ENCODE measurements at places on chromosomes 6 and 20.

- DNase-seq, result no peak
Observed at GRCh38 chr6:140397106-140397505, 1022.7 kb upstream of the CITED2 start.

- DNase-seq, result no peak
Observed at GRCh38 chr20:19947611-19948264, 69.4 kb upstream of the NAA20 start.

DNA sequence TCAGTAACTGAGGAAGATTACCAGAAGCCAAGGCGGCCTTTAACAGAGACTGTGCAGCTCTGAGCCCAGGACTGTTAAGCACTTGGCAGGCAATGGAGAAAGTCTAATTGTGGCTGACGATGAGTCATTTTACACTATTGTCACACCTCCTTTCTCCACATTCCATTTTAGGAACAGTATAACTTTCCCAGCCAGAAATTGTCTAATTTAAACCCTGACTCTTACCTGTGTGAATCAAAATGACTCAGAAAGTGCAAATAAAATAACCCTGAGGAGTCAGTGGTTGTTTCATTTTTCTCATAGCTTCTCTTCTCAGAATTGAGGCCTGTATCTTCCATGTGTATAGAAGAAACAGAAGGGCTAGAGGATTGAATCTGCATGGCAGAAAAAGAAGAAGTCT lies 40.0 kb upstream of the OPN5 start:
- DNase-seq, result no peak

DNA sequence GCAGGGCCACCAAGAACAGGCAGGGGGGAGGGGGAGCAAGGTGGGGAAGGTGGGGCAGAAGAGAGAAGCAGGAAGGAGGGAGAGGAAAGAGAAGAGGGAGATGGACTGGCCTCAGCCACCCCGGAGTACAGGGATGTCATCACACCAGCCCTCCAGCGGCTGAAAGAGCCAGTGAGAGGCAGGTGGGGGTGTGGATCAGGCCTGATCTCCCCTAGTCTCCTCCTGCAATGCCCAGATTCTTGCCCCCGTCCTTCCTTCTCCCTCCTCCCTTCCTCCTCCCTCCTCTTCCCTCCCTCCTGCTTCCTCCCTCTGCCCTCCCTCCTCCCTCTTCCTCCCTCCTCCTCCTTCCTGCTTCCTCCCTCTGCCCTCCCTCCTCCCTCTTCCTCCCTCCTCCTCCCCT lies 61.5 kb downstream of the YTHDF1 start:
- no peak for DNase-seq

GRCh38 chr6:63689421-63689820 lies 53.8 kb downstream of the PHF3 start:
- DNase-seq, result no peak

GRCh38 chr6:149055195-149055899 lies 262.2 kb upstream of the TAB2 start:
- DNase-seq, result no peak

DNA sequence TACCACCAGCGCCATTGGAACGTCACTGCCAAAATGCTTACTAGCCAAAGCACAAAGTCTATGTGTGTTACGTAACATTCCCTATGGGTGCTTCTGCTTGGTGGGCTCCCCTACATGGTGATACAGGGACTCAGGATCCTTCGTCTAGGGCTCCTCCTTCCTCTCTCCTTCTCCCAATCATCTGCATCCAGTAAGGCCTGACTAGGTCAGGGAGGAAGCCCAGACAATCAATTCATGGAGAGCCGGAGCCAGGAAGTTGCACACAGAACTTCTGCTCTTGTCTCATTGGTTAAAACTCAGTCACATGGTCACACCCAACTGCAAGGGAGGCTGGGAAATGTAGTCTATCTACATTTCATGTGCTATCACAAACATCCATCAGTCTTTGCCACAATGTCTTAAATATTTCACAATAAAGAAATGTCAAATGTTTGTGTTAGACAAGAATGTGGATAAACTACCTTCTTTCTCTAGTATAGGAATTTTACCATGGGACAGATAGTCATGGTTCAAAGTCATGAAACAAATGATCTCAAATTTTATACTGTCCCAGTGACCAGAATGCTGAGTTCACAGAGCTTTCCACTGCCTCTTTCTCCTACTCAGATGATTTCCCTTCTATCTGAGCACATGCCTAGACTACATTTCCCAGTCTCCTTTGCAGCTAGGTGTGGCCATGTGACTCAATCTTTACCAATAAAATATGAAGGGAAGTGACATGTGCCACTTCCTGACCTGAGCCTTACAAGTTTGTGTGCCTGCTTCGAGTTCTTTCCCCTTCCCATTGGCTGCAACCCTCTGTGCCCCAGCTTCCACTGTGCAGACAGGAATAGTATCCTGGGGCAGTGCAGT lies 9.3 kb upstream of the KCNK15 start:
- no peak for DNase-seq

GRCh38 chr20:14609328-14610221 lies 272.2 kb upstream of the FLRT3 start:
- no peak for DNase-seq

GRCh38 chr20:5773589-5773988 lies 23.4 kb downstream of the SHLD1 start:
- no peak for DNase-seq

DNA sequence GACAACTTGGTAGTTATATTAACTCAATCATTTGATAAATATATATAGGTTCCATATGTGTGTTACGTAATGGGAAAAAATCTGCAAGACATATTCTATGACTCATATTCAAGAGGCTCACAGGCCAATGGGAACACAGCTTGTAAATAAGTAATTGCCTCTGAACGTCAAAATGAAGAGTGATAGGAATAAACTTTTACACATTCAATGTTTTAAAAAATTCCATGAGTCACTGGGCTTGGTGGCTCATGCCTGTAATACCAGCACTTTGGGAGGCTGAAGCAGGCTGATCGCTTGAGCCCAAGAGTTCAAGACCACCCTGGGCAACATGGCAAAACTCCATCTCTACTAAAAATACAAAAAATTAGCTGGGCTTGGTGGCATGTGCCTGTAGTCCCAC lies 209.4 kb upstream of the MCHR2 start:
- no peak for DNase-seq

GRCh38 chr6:63882208-63882607 lies 246.6 kb downstream of the PHF3 start:
- DNase-seq, result no peak

DNA sequence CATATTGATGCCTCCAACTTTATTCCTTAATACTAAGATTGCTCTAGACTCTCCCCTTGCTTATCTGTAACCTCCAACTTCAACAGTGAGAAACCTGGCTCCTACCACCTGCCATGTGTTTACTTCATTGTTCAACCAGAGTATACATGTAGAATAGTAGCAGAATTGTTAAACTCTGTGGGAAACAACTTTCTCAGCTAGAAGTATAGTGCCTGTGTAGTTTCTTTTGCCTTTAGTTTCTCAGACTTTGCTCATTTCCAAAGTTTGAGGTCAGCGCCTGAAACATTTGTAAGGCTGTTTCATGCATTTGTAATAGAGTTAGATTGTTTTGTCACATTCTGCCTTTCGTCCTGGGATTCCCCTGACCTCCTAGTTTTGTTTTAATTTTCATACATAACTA lies 34.9 kb upstream of the HECA start:
- no peak for DNase-seq

DNA sequence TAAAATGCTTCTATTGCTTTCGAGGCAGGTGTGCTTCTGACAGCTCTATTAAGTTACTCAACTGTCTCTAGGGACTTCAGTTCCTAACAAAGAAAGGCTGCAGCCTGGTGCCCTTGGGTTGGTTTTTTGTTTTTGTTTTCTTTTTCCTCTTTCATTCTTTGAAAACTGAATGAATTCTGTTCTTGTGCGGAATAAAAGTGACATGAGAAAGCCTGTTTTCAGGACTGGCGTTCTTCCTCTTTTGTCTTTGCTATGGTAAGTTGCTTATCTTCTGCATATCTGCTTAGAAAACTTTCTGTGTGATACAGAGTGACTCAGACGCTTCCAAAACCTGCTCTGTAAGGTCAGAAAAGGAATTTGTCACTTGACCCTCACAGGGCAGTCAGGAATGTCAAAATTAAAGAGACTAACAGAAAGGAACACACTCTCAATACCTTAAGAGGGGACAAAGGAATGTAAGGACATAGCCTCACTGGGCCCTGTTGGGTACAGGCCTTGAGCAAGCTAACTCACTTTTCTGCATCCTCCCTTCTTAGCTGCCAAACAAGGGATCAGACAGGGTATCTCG lies 56.2 kb upstream of the NHSL1 start:
- no peak for DNase-seq

DNA sequence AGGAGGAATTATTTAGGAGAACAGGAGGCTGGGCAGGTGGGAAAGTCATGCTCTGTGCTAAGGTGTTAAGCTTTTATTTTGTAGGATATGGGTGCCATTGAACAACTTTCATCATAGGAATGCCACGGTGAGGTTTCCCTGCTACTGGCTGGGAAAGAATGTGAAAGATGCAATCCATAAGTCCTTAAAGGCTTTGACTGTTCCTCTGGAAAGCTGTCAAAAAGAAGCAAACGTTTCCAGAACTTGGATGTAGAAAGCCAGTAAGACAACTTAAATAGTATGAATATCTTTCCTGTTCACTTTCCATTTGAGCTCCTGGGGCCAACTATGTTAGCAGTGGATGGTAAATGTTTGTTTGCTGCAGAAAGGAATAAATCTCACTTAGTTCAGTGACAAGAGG lies 574.4 kb downstream of the RNF144B start:
- DNase-seq, result no peak

GRCh38 chr20:40189621-40190020 lies 499.4 kb downstream of the MAFB start:
- no peak for DNase-seq

GRCh38 chr6:127342296-127342945 lies 988 bp downstream of the ECHDC1 start:
- no peak for DNase-seq

DNA sequence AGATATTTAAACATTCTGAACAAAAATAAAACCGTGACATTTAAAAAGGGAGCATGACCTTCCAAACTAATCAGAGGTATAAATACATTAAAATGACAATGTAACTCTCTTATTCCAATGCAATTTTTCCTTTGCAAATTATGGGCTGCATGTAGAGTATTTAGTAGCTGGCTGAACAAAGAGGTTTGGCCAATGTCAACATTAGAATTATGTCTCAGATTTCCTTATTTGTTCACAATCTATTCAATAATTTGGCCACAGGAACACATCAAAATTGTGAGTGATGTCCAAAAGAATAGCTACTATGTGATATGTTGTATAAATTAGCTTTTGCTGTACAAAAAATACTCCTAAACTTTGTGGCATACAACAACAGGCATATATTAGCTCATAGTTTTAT lies 580.0 kb upstream of the MARCKS start:
- no peak for DNase-seq

GRCh38 chr20:9422321-9423057 lies 91.9 kb upstream of the LAMP5 start:
- DNase-seq, result no peak

GRCh38 chr6:69378326-69378725 lies 418.5 kb downstream of the LMBRD1 start:
- no peak for DNase-seq

DNA sequence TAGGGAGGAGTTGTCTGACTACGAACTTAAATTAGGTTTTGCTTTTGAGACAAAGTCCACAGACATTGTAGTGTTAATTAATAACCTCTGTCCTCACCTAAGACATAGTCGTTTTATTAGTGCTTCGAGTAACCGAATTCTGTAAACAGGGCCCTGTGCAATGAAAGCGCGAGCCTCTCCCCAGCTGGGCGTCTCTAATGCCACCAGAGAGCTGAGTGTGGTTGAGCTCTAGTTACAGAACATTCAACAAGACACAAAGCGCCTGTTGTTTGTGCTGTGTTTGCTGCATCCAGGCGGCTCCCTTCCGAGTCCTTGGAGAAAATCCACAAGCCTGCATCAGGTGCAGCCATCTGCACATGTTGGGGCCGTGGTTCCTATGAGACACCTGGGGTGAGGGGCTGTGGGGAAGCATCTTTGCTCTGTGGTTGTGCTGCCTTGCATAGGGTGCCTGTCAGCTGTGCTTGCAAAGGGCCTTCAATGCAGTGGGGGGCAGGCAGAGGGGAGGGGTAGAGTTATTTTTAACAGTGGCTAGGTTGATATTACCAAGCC lies 63.9 kb downstream of the CD164 start:
- DNase-seq, result no peak

GRCh38 chr6:127457456-127458064 lies 1.6 kb downstream of the KIAA0408 start:
- DNase-seq, result no peak

- DNase-seq, result no peak
Observed at GRCh38 chr6:105688573-105688972, 285.7 kb upstream of the PREP start.

GRCh38 chr6:63571361-63572043 lies 778 bp upstream of the LOC128125822 start:
- peak; percentile 41 for DNase-seq

- no peak for DNase-seq
Observed at GRCh38 chr20:56422076-56422823, 10.2 kb downstream of the CASS4 start.

DNA sequence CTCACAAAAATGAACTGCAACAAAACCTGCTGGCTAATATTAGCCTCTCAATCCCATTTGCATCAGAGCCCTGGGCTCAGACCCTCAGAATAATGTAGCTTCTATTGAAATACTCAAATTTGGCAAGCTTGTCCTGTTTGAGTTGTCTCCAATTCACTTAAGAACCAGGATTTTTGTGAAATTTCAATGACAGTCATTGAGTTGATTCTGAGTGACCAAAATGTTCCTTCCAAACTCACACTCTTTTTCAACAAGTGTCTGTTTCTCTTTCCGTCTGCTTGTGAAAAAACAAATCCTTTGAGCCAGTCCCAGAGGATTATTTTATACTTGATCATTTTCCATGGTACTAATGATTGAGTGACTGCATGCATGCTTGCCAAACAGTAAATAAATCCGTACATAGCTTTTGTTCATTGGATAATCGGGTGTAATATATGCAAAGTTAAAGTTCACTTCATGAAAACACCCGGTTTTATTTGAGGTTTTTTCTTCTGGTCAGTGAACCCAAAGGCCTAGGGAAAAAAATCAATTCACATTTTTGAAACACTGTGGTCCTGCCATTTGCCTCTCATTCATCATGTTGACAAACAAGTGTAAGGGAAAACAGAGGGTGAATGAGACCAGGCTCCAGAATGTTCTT lies 16.4 kb upstream of the SLC22A2 start:
- no peak for DNase-seq

DNA sequence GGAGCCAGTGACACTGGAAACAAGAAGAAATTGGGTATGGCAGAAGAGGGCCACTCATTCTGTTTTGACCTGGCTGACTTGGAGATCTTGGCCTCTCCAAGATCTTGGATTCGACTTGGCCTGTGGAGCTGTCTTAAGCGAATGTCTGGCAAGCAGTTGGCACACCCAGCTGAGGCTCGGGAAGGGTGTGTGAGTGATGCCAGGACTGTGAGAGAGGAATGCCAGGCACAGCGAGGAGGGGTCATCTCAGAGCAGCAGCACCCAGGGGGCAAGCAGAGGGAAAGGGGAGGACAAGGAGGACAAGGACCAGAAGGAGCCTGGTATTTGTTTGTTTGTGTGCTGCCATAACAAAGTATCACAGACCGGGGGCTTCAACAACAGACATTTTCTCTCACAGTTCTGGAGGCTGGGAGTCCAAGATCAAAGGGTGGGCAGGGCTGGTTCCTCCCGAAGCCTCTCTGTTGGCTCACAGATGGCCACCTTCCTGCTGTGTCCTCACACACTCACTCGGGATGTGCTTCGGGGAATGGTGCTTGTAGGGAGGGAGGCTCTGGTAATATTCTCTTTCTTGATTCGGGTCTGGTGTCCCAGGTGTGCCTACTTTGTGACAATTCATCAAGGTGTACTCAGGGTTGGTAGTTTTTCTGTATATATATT lies 33.0 kb downstream of the RPP40 start:
- DNase-seq, result no peak

GRCh38 chr20:24108581-24108980 lies 120.0 kb upstream of the GGTLC1 start:
- no peak for DNase-seq
